Upper lobe of right lung (tissue), 1 donor: ENCODE measurements at places on chromosomes 6 and 20. TPM values are rescaled to one million over a fixed set of nuclear protein-coding genes. Genes with fewer than 3 reads are reported as not detected.

DNA sequence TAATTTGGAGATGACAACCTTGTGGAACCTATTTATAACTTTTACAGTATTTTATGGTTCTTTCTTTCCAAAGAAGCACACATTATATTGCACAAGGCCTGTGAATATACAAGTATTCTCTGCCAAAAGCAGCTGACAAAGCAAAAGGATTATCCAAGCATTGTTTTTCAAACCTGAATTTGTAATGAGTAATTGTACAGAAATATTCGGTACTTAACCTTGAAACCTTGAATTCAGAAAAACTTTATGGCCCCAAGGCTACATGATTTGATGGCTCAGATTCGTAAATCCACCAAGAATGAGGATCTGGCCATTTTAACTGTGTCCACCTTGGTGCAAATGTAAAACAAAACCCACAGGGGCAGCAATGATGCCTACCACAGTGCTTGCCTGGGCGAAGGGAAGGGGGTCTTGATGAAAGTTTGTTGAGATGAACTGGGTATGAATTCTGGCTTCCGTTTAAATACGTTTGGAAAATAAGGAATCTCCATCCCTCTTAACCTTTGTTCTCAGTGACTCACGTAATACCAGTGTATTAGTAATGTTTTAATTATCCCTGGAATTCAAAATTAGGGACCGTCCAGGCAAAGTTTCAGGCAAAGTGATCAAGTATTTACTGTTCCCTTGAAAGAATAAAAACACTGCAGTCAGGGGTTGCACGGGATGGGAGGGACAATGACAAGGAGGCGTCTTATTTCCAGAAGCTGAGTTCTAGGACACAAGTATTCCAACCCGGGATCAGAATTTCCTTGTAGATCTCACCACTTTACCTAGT is 2.7 kb upstream of the RBM24 start:
- DNase-seq: no peak
- no peak overlapping the region for H3K27ac ChIP-seq
- peaks cover 15% of the 10 kb centered on the region for H3K4me1 ChIP-seq
- H3K4me3 ChIP-seq: no peak overlapping the region
- H3K36me3 ChIP-seq: no peaks in the 10 kb centered on the region
- H3K27me3 ChIP-seq: peaks cover 23% of the 10 kb centered on the region

GRCh38 chr6:87881342-87881895 is 166.2 kb upstream of the SPACA1 start:
- H3K4me3 ChIP-seq: no peak overlapping the region
- H3K27ac ChIP-seq: no peak overlapping the region
- no peaks in the 10 kb centered on the region for H3K27me3 ChIP-seq
- H3K4me1 ChIP-seq: no peaks in the 10 kb centered on the region
- DNase-seq: no peak

DNA sequence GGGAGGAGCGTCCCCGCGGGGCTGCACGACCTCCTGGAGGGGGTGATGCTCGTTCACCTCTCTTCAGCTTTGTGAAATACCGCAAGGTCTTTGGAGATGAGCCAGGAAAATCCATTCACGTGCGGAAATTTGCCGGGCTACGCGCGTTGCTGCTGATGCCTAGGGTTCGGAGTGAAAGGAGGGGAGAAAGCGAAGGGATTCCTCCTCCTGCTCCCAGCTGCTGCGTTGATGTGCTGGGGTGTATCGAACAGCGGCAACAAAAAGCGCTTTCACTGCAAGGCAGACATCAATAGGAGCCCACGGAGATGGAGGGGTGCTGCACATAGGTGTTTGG is 391 bp upstream of the B3GAT2 start:
- H3K4me1 ChIP-seq: peaks cover 22% of the 10 kb centered on the region
- peaks cover 33% of the 10 kb centered on the region for H3K27me3 ChIP-seq
- H3K4me3 ChIP-seq: peak overlapping the region; percentile 53

- no peak overlapping the region for H3K27ac ChIP-seq
- H3K4me3 ChIP-seq: no peak overlapping the region
- no peaks in the 10 kb centered on the region for H3K36me3 ChIP-seq
- no peaks in the 10 kb centered on the region for H3K27me3 ChIP-seq
- DNase-seq: no peak
Observed at GRCh38 chr20:10855778-10856177, 182.0 kb upstream of the JAG1 start.

DNA sequence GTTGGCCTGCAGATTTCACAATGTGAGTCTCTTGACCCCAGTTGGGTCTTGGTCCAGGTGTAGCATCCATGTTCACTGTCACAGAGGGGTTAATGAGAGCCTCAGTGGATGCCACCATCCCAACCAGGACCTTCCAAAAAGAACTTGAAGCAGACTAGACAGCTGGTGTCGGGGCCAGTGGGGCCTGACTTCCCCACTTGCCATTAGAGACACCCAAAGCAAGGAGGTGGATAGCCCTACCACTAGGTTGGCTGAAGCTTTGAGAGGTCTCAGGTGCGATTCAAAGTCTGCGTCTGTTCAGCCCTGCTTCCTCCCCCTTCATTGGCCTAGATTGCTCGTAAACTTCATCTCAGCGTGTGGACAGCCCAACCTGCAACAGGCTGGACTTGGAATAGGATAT is 196.4 kb upstream of the RREB1 start:
- H3K27ac ChIP-seq: no peak overlapping the region
- DNase-seq: no peak
- peaks cover 12% of the 10 kb centered on the region for H3K4me1 ChIP-seq
- H3K36me3 ChIP-seq: no peaks in the 10 kb centered on the region

DNA sequence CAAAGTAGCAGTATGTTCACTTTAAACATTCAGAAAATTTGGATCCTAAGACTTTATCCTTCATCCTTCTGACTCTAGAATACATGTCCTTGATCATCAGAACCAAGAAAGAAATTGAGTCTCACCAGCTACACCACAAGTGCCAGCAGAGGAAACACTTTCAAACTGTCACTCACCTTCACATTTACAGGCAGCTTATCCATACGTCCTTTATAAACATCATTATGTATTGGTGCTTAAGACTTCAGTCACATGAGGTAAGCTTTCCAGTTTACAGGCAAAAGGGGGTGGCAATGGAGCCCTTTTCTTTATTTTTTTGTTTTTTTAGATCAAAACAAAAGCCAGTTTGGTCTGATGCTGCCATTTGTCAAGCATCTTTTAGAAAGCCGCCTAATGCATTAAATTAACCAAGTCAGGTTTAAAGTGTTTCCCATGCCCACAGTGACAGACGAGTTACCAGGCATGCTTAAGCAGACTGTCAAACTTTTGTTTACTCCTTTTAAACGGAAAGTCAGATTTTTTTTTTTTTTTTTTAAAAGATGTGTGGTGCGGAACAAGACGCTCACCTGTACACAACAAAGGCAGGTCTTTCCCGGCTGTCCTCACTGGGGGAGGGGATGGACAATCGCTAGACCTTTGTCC is 952 bp upstream of the BRPF3 start:
- DNase-seq: no peak
- peak overlapping the region; percentile 92 for H3K27ac ChIP-seq
- peaks cover 12% of the 10 kb centered on the region for H3K4me1 ChIP-seq
- H3K4me3 ChIP-seq: peak overlapping the region; percentile 67
- H3K36me3 ChIP-seq: peaks cover 5% of the 10 kb centered on the region

- no peak overlapping the region for H3K27ac ChIP-seq
- no peaks in the 10 kb centered on the region for H3K36me3 ChIP-seq
- no peaks in the 10 kb centered on the region for H3K27me3 ChIP-seq
- DNase-seq: no peak
Observed at GRCh38 chr6:166032366-166033200, 135.1 kb downstream of the TBXT start.

GRCh38 chr6:18431581-18431980 is 44.4 kb downstream of the RNF144B start:
- no peak overlapping the region for H3K4me3 ChIP-seq
- no peak overlapping the region for H3K27ac ChIP-seq
- H3K36me3 ChIP-seq: peaks cover 4% of the 10 kb centered on the region
- H3K27me3 ChIP-seq: no peaks in the 10 kb centered on the region
- peaks cover 18% of the 10 kb centered on the region for H3K4me1 ChIP-seq

GRCh38 chr6:12030993-12031550 is 19.0 kb downstream of the HIVEP1 start:
- no peak overlapping the region for H3K4me3 ChIP-seq
- no peak for DNase-seq
- no peaks in the 10 kb centered on the region for H3K36me3 ChIP-seq
- H3K4me1 ChIP-seq: peaks cover 12% of the 10 kb centered on the region
- no peak overlapping the region for H3K27ac ChIP-seq
- no peaks in the 10 kb centered on the region for H3K27me3 ChIP-seq

DNA sequence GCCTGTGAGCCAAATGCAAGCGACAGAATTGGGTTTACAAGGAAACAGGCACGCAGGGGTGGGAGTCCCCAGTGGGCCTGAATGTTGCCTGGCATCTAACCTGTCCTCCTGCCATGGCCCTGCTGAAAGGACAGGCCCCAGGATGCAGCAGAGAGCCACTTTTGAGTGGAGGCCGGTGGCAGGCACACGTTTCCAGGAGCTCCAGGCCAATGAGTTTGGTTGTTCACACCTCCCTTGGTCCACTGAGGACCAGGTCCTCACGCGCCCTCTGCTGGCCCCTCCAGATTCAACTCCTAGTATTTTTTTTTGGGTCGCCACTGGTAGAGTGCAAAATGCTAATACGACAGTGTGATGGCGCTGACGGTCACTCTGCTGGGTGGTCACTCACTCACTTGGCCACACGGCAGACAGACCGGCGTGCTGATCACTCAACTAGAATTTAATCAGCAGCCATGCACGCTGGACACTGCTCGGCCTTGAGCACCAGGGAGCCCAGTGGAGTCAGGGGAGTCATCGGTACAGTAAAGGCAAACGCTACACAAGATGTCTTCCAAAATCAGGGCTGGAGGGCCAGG is 81.7 kb upstream of the NFATC2 start:
- H3K4me3 ChIP-seq: no peak overlapping the region
- H3K27me3 ChIP-seq: no peaks in the 10 kb centered on the region
- peak; percentile 68 for DNase-seq
- no peaks in the 10 kb centered on the region for H3K4me1 ChIP-seq

DNA sequence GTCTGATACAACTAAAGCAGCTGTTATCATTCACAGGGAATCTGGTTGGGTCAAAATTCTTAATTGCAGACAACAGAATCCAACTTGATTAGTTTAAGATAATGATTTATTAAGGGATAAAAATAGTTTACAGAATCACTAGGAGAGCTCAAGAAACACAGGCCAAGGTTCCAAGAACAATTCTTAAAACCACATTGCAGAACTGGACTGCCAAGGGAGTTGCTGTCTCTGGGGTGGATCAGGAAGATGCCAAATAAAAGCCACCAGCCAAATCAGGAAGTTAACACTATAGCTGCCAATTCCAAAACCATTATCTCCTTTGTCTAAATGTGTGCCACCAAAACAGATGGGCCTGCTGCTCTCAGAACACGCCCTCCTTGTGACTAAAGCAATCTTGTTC is 53.7 kb downstream of the NUDT3 start:
- DNase-seq: no peak
- H3K4me3 ChIP-seq: no peak overlapping the region
- peaks cover 31% of the 10 kb centered on the region for H3K4me1 ChIP-seq
- H3K27ac ChIP-seq: no peak overlapping the region

DNA sequence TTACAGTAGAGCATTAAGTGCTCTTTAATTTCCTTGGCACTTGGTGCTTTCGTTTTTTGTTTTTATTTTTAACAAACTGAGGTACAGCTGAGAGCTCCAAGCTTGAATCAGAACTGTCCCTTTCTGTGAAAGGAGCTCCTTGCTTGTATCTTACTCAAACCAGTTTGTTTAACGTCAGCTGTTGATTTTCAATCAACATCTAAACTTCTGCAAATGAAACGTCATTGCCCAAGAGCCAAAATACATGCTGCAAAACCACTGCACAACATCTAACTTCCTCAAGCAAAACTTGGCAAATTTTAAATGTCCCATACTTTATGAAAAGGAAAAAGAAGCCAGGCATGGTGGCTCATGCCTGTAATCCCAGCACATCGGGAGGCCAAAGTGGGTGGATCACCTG is 15.2 kb downstream of the VNN2 start:
- DNase-seq: no peak
- H3K27ac ChIP-seq: no peak overlapping the region
- H3K27me3 ChIP-seq: no peaks in the 10 kb centered on the region
- H3K4me3 ChIP-seq: no peak overlapping the region
- no peaks in the 10 kb centered on the region for H3K4me1 ChIP-seq

DNA sequence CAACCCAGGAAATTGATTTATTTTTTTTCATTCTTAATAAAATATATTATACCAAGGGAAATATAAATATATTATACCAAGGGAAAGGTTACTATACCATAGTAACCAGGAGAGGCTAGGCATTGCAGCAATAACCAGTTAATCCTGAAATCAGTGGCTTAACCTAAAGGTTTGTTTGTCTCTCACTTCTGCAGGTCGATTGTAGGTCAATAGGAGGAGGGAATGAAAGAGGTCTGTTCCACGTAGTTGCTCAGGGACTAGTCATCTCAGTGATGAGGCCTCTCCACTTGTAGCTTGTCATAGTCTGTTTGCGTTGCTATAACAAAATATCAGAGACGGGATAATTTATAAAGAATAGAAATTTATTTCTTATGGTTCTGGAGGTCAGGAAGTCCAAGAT is 168.0 kb downstream of the GJA1 start:
- no peaks in the 10 kb centered on the region for H3K36me3 ChIP-seq
- no peak for DNase-seq
- no peaks in the 10 kb centered on the region for H3K27me3 ChIP-seq
- no peaks in the 10 kb centered on the region for H3K4me1 ChIP-seq

GRCh38 chr20:43579861-43580793 is 10.6 kb upstream of the IFT52 start:
- H3K27me3 ChIP-seq: no peaks in the 10 kb centered on the region
- DNase-seq: peak; percentile 5
- no peak overlapping the region for H3K4me3 ChIP-seq
- no peaks in the 10 kb centered on the region for H3K36me3 ChIP-seq
- H3K4me1 ChIP-seq: peaks cover 9% of the 10 kb centered on the region

DNA sequence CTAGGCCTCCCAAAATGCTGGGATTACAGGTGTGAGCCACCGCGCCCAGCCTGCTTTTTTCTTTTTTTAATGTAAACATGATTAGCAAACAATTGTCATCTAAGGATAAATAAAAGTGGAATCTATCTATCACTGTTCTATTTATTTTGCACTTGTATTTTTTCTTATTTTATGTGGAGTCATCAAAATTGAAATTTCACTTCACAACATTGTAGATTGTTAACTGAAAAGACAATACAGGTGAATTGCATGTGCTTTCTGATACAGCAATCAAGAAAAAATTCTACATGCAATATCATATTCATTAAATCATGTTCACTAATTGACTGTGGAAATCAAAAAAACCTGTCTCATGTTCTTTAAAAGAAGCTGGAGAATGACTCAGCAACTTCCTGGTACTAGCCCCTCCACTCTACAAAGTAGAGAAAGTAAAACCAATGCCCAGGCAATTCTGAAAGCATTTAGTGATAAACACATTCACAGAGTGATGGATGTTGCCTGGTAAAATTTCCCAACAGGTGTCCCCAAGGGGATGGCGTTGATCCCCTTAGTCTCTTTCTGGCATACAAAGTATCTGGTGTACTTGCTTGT is 10.7 kb upstream of the RFX6 start:
- H3K27me3 ChIP-seq: peaks cover 3% of the 10 kb centered on the region
- no peak overlapping the region for H3K4me3 ChIP-seq
- H3K36me3 ChIP-seq: no peaks in the 10 kb centered on the region
- no peak overlapping the region for H3K27ac ChIP-seq
- H3K4me1 ChIP-seq: no peaks in the 10 kb centered on the region

- no peak overlapping the region for H3K4me3 ChIP-seq
- H3K4me1 ChIP-seq: peaks cover 12% of the 10 kb centered on the region
- DNase-seq: no peak
Observed at GRCh38 chr6:18186033-18186432, 30.8 kb downstream of the KDM1B start.

The PRKN gene
- total RNA-seq: 2.7 TPM

The DST gene
- 450 TPM for total RNA-seq

The TSPYL4 gene
- total RNA-seq: 13.6 TPM

The FILIP1 gene
- total RNA-seq: 21.6 TPM
